ENCODE measurements at places on chromosomes 13 and 19.

- DNase-seq = no peak
Measured at GRCh38 chr13:98285317-98285716, 108.2 kb upstream of the RNF113B start.

- no peak for DNase-seq
Measured at GRCh38 chr13:100797921-100798320, 123.3 kb upstream of the TMTC4 start.

DNA sequence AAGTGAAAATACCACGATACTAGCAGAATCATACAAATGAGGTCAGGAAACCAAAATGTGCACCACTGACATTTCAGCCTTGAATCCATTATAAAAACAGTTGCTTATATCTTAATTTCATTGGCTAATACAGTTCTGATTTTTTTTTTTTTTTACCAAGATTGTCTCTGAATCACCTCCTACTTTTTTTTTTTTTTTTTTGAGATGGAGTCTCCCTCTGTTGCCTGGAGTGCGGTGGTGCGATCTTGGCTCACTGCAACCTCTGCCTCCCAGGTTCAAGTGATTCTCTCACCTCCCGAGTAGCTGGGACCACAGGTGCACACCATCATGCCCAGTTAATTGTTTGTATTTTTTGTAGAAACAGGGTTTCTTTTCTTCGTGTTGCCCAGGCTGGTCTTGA lies 270.2 kb downstream of the LMO7 start:
- DNase-seq = no peak

DNA sequence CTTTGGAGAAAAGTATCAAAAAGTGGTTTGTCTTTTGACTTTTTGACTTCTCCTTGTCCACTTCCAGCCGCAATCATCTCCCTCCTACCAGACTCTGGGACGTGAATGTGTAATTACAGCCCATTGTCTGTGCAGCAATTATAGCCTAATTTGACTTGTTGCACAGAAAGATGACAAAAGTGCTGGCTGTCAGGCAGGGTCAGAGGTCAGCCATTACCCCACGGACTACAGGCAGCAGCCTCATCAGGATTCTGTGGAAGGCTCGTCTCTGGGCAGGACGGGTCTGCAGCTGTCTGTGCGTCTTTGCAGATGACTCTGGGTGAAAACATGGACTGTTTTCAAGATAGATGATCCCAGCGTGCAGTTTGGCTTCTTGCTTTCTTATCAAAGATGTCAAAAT lies 102.2 kb upstream of the EDNRB start:
- DNase-seq = no peak

GRCh38 chr19:51398096-51398704 lies 7.8 kb upstream of the C19orf84 start:
- DNase-seq = peak; percentile 35

GRCh38 chr13:76004416-76004815 lies 368.3 kb downstream of the LMO7 start:
- DNase-seq = no peak

GRCh38 chr19:4597975-4598671 lies 38.6 kb upstream of the SEMA6B start:
- no peak for DNase-seq

- no peak for DNase-seq
Measured at GRCh38 chr19:50416034-50416977, 2.4 kb upstream of the SPIB start.

- DNase-seq = no peak
Measured at GRCh38 chr13:45481688-45482087, 16.9 kb downstream of the COG3 start.

GRCh38 chr13:93558637-93559036 lies 332.0 kb downstream of the GPC6 start:
- no peak for DNase-seq

- DNase-seq = no peak
Measured at GRCh38 chr19:51123381-51123800, 1.3 kb upstream of the SIGLEC9 start.

DNA sequence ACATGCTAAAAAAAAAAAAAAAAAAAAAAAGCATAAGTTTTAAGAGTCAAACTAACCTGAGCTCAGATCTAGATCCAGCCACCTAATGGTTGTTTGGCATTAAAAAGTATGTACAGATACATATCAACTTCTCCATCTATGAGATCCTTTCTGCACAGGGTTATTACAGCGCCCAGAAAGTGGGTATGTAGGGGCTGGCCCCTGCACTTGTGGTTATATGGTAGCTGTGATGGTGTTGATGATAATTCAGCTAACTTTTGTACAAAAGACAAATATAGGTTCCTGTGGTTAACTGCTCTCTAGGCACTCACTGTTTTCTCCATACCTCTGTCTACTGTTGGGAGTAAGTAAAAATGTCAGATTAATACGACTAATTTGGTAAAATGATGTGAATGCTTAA lies 81.7 kb downstream of the TNFRSF19 start:
- no peak for DNase-seq

DNA sequence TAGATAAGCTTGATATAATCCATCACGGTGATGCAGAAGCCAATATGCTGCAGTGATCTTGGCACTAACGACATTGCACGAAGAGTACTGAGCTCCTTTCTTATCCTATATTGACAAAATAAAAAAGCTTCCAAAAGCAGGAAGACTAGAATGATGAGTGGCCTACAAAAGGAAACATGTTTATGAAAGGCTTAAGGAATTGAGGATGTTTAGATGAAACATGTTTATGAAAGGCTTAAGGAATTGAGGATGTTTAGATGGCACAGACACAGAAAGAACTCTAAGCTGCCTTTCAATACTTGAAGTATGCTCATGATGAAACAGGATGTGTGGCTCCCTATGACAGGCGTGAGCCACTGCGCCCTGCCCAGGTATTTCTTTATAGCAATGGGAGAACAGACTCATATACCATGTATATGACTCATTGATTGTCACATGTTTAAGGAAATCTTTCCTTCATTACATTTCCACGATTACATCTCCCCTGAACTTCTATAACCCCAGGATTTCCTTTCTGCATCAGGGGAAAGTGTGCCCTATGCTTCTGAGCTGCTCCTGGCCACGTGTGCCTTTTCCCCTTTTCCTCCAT lies 690.8 kb upstream of the ARGLU1 start:
- DNase-seq = no peak

GRCh38 chr13:31476753-31477152 lies 262.6 kb upstream of the RXFP2 start:
- DNase-seq = no peak

DNA sequence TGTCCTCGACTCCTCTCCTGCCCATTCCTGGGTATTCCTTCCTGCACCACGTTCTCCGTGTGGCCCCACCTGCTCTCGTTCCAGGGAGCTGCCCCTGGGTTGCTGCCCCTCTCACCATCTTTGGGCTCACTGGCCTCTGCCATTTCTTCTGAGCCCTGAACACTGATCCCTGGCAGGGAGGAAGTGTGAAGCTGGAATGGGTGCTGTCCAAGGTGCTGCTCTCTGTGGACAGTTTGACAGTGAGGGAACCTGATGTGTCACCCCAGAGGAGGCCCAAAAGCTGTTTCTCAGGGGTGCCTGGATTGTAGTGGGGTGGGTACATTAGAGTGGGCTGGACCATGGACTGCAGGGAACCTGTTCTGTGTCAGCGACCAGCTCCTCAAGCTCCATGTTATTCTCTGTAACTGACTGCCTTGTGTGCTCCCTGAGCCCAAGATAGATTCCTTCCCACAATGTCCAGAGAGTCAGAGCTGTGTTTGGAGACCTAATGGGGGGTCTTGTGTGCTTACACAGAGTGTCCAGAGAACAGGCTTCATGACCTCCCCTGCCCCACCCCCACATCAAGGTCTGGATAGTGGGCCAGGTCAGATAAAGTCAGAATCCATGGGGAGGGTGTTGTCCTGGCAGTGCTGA lies 7.2 kb upstream of the CEACAM8 start:
- no peak for DNase-seq

DNA sequence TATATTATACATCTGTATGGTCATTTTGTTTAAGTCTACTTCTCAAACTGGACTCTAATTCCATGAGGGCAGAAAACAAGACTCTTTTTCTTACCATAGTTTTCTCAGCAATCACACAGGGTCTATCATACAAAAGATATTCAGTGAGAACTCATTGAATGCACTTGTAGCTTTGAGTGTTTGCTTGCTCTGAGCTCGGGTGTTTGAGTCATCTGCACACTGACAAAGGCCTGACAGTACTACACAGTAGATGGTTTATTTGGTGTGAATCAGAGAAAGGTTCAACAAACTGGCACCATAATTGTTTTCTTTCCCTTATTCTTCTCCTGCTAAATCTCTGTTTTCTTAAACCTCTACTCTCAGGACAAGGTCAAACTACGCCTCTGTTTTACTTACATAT lies 586.4 kb downstream of the LMO7 start:
- no peak for DNase-seq

DNA sequence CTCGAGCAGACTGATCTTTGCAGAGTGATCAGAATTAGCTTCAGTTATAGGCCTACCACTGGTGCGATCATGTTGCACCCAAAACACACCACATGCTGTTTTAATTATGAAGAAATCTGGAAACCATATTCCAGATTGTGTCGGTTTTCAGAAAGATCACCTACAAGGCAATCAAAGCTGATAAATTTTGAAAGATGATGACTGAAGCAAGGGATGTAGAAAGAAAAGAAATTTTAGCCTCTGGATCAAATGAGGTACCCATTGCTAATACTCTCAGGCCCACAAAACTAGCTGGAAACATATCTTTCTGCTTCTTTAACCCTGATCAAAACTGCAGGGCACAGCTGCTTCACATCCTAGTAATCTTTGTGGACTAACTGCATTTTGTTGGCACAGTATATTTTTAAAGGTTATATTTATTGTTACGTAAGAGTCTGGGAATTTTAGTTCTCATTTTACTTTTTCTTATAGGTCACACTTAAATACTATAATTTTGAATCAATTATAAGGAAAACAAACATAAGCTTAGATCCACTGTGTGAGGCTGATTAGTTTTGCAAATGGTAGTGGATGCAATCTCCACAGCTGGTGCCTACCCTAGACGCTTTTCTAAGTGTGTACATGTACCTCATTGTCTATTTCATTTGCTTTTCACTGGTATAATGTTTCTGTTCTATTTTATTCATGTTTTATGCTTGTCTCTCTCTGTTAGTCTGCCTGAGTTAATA lies 150.9 kb downstream of the RGCC start:
- no peak for DNase-seq

DNA sequence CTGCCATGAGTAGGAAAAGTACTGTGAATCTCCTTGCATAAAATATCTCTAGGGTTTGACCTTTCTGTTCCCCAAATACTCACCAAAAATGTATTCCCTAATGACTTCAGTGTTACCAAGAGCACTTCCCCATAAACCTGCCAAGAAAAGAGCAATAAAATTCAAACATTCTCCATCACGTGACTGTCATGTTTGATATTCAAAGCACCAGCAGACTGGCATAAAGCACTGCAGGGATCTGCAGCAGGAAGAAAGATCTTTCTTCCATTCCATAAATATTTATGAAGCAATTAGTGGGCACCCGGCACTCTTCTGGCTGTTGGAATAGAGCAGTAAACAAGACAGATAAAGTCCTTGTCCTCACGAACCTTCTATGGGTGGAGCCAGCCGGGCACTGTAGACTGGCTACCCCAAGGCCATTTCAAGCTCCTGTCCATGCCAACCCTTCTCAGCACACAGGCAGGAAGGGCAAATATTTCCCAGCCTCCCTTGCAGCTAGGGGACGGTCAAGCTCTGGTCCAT lies 20.3 kb downstream of the PLA2G4C start:
- DNase-seq = no peak

- DNase-seq = peak; percentile 62
Measured at GRCh38 chr19:7505682-7506384, 10.1 kb upstream of the ZNF358 start.

- DNase-seq = no peak
Measured at GRCh38 chr19:1725100-1726064, 27.9 kb upstream of the ONECUT3 start.

GRCh38 chr13:113027566-113027965 lies 58.6 kb downstream of the MCF2L start:
- no peak for DNase-seq

GRCh38 chr13:112959206-112959605 lies 9.8 kb upstream of the MCF2L start:
- DNase-seq = no peak

GRCh38 chr13:66996503-66996902 lies 233.6 kb downstream of the PCDH9 start:
- DNase-seq = no peak

DNA sequence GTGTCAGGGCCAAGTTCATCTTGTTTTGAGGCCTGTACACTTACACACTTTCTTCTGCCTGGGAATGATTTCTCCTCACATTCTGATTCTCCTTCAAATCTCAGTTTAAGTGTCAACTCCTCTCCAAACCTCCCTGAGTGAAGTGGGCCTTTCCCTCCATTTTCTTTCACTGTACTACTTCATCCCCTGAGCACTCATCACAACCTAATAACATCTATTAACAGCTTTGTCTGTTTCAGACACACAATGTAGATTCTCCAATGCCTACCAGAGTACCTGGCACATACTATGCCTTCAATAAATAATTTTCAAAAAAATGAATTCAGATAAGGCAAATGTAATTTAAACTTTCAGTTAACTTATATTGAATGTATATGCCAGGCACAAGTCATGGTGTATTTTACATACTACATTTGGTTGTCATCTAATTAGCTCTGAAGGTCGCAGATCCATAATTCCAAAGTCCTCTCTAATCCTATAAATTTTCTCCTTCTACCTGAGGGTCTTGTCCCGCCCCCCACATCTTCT lies 357 bp upstream of the COG6 start:
- DNase-seq = no peak

DNA sequence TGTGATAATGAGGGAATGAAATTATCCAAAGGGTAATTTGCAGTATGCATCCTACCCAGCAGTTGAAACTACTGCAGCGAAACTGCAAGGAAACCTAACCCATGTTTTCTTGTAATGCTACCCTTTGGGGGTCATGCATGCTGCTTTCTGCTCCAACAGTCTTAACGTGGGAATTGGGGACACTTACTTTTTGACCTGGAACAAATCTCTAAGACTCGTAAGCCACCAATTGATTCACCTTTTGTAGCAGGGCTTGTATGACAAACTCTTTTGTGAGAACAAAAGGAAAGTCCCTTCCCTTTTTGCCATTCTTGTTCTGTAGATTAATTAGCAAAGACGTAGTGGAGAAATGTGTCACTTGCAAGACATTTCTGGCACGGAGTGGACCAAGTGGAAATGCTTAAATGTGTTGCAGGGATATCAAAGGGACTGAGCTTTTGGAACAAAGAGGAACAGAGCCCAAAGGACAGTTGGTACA lies 27.4 kb downstream of the LRCH1 start:
- no peak for DNase-seq

- no peak for DNase-seq
Measured at GRCh38 chr13:24675806-24676570, 4.2 kb upstream of the ATP12A start.

DNA sequence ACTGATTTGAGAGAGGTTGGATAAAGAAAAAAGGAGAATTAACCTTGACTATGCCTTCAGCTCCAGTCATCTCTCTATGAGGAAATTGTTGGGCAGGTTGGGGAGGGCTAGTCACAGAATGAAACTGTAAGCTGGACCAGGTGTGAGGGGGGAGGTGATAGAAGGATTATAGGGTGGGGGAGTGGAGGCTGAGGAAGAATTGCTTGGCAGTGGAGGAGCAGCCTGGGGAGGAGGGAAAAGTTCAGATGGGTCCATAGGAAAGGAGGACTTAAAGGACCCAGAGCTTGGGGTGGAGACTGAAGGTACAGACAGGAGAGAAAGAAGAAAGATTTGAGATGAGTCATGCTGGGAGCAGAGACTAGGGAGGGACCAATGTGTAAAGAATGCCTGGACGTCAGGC lies 8.2 kb upstream of the ZNF431 start:
- no peak for DNase-seq

All from hematopoietic multipotent progenitor cell treated with erythropoietin and hydrocortisone succinate and interleukin-3 and kit ligand, for 17 days (in vitro differentiated cells).